ENCODE measurements at places on chromosomes 11 and 22. TPM values are rescaled to one million over a fixed set of nuclear protein-coding genes. Genes with fewer than 3 reads are reported as not detected.

OR52E5 gene
- not detected for polyA plus RNA-seq

FXYD2 gene
- polyA plus RNA-seq, result 504 TPM

ZNF215 gene
- 3.0 TPM for polyA plus RNA-seq

P4HA3 gene
- 0.56 TPM for polyA plus RNA-seq

CARNS1 gene
- polyA plus RNA-seq, result 1.9 TPM

DNA sequence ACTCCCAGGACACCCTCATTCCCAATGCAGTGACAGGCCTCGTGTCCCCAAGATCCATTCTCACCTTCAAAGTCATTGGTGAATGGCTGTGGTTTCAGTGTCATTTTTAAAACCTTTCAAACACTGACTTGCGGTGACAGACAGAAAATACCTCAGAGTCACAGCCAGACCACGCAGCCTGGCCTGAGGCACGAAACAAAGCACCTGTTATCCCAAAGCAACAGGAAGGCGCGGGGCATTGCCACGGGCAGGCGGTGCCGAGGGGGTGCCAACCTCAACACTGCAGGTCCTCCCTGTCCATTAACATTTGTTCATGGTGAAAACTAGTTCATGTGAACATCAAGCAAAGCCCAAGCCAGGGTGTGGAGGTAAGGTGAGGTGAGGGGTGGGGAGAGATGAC, 38.2 kb downstream of the RPUSD4 start:
- DNase-seq, result no peak

GRCh38 chr11:122723576-122723975, 68.1 kb downstream of the UBASH3B start:
- DNase-seq, result no peak

DNA sequence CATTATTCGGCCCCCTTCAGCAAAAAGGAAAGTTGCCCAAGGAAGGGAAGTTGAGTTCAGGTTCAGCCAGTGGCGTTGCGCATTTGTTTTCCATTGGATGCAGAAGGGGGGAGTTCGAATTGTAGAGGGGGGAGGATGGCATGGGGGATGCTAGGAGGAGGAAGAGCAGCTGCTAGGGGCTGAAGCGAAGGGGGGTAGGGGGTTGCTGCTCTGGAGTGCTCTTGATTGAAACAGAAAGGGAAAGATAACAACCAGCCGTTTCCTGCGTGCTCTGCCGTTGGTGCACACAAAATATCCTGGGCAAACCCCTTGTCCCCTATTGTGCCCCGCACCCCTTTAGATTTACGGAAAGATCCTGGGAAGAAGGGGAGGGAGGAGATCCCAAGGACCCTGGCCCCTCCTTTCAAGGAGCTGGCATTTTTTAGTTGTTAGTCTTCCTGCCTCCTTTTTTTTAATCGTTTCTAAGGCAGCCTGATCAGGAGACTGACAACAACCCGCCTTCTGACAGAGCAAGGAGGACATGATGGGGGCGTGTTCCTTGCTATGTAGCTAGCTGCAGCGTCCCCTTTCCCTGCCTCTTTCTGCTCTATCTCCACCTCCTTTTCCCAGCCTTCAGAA, 2.1 kb downstream of the KMT2A start:
- peak; percentile 77 for DNase-seq

GRCh38 chr22:30474683-30475424, 3.0 kb upstream of the SEC14L3 start:
- DNase-seq, result no peak

DNA sequence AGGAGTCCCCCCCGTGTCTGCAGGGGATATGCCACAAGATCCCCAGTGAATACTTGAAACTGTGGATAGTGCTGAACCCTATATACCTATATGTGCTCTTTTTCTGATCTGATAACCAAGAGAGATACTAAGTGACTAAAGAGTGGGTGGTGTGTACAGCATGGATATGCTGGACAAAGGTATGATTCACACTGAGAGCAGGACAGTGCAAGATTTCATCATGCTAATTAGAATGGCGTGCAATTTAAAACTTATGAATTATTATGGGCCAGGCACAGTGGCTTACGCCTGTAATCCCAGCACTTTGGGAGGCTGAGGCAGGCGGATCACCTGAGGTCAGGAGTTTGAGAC, 90.2 kb upstream of the ALKBH3 start:
- DNase-seq, result no peak

- no peak for DNase-seq
Measured at GRCh38 chr11:28627690-28628255, 519.6 kb downstream of the METTL15 start.

- DNase-seq, result no peak
Measured at GRCh38 chr11:85844439-85845123, 10.6 kb upstream of the CCDC83 start.

DNA sequence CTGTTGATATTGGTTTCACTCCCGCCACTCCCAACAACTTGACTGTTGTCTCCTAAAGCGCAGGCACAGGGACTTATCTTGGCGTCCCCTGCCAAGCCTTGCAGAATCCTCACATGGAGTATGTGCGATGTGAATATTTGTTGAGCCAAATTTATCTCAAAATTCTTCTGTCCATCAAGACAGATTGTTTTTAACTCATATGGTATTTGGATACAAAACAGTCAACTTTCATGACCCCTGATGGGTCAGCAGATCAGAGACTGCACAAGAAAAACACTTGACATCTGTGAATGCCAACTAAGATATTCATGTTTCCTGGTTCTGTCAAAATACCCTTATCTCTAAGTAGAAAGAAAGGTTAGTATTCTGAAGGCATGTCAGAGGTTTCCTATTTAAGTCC, 221.7 kb upstream of the BLID start:
- no peak for DNase-seq

DNA sequence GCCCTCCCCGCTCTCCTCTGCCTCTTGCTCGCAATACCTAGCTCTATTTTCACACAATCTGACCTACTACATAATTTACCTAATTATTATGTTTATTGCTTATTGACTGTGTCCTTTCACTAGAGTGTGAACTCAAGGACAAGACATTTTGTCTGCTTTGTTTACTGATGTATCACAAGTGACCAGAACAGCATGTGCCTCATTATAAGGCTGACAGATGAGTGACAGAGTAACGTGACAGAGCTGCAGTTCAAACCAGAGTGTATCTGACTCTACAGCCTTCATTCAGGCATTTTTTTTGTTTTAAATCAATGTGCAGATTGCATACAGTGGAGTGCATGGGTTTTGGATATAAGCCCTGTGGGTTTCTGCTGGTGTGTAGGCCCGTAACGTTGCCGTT, 82.0 kb upstream of the RAB1B start:
- DNase-seq, result no peak

- no peak for DNase-seq
Measured at GRCh38 chr11:127458561-127458960, 458.0 kb upstream of the KIRREL3 start.

GRCh38 chr11:97361812-97362378, 972.1 kb downstream of the JRKL start:
- DNase-seq, result no peak

DNA sequence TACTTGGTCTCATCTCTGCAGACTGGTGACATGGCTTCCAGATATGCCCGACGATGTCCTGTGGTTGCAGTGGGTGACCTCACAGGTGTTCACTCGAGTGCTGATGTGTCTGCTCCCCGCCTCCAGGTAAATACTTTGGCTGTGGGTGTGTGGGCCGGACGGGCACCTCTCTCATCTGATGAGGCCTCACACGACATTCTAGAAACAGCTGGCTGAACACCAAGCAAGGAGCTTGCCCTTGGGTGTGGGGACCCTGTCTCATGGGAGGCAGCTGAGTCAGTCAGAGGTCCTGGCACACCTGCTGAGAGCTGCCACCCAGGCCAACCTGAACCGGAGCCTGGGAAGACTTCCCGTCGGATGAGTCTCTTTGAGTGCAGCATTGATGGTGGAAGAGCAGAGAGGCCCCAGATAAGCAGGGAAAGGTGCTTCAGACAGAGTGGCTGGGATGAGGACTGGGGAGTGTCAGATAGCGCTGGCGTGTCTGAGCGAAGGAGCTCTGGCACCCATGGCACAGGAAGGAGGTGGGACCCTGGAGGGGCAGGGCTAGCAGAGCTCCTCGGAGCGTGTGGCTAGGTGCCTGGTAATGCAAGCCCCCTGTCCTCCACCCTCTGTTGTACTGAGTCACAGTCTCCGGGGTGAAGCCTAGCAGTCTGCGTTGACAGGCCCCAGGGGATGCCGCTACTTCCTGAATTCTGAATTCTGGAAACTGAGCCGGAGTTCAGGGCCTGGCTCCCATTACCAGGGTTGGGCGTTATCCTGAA, 10.4 kb upstream of the SAMM50 start:
- DNase-seq, result no peak

Data from renal pelvis (tissue), 12 donors.